ENCODE measurements at places on chromosomes 5 and 9.

- no peak for DNase-seq
Observed at GRCh38 chr5:2894736-2895135, 143.3 kb upstream of the IRX2 start.

GRCh38 chr9:36136272-36136893, at the start of gene GLIPR2:
TSS of gene GLIPR2 (plus strand) at chr9:36136733. CDS start at chr9:36136779, 46 bp downstream.
- DNase-seq = peak; percentile 98

DNA sequence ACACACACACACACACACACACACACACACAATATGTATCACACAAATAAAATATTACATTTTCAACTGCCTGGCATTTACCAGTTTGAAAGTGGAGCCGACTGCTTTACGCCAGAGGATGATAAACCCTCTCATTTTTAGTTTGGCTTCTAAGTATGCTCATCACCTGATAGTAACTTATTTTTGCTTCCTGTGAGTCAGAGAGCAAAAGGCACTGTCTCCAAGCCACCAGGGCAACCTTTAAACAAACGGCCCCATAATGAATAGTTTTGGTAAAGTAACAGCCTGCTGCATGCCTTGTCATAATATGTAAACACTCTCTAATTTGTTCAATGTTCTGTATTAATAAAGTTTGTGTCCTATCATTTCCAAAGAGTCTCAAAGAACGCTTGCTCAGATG, 26.9 kb downstream of the KLF4 start:
- no peak for DNase-seq

DNA sequence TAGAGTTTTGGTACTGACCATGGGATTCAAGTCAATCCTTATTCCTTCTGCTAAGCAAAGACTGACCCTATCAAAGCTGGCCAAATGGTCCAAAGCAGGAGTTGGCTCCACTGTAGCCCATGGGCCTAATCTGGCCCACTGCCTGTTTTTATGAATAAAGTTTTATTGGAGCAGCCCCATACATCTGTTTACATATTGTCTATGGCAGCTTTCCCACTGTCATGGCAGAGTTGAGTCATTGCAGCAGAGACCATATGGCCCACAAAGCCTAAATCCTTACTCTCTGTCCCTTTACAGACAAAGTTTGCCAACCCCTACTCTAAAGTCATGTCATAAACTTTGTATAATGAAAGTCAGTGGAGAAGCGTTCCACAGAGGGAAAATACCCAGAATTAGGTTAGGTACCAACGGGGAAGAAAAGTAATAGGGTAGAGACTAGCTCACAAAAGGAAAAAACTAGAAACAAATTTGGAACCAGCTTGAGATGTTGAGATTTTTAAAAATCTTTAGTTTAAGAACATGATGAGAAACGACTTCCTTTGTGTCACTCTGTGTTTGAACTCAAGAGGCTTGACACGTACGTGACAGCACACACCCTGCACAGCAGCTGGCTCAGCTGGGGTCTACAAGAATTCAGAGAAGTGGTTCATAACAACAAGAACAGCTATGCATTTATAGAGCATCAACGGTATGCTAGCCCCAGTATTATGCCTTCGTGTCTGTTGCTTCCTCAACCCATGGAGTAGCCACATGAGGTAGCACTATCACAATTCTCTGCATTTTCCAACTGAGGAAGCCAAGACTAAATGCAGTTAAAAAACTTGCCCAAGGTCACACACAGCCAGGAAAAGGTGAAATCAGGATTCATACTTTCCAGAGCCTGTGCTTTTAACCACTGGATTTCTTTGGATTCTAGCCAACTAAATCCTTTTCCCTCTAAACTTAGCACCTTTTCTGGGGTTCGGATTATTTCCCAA, 198.9 kb upstream of the WWC1 start:
- no peak for DNase-seq

DNA sequence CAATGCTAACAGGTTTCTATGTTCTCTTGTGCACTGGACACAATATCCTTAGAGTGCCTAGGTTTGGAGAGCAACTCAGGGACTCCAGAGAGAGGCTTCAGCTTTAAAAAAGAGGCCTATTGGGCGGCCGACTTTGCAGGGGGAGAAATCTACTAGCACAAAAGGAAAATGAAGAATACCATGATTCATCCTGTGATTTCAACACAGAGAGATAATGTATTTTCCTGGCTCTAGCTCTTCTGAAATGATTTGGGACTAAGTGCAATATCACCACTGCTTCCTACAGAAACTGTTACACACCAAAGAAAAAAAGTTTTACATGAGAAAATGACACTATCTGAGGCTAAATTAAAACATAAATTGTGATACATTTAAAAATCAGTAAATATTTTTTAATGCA, 146.1 kb upstream of the TSLP start:
- DNase-seq = no peak

DNA sequence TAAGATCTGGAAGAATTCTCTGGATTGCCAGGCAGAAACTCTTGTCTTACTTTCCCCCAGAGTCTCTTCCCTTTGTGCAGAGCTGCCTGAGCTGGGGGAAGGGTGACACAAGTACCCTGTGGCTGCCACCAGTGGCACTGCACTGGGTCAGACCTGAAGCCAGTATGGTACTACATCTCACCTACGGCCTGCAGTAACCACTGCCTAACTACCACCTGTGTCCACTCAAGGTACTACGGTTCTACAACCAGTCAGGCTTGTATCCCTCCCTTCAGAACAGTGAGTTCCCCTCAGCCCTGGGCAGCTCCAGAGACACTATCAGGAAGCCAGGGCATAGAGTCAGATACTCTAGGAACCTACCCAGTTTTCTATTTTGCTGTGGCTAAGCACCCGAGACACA, 212.0 kb upstream of the POU5F2 start:
- no peak for DNase-seq

- no peak for DNase-seq
Observed at GRCh38 chr9:78097541-78097940, 65.9 kb upstream of the GNAQ start.

DNA sequence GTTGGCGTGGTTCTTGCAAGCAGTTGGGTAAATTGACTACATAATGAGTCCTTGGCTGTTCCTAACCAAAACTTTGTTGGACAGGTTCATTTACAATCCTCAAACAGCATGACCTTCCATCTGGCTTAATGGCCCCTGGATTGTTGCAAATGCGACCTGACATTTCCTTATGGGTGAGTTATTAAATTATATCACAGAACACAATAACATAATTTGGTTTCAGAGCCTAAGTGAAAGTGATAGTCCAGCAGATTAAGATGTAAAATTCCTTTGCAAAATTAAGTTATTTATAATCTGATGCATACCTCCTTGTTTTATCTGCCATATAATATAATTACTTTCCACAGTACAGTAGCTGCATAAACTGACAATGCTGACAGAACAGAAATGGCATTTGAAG, 224.4 kb downstream of the TUSC1 start:
- DNase-seq = no peak

GRCh38 chr9:104725014-104725413, 22.5 kb upstream of the NIPSNAP3A start:
- no peak for DNase-seq
